GM04504 (cell line): ENCODE measurements at places on chromosomes 6 and 20.

- no peak for DNase-seq
Observed at GRCh38 chr6:108027594-108027993, 46.9 kb downstream of the OSTM1 start.

GRCh38 chr6:158408552-158409130, 96.4 kb downstream of the TULP4 start:
- DNase-seq = peak; percentile 47

- DNase-seq = no peak
Observed at GRCh38 chr6:148069256-148069655, 273.4 kb upstream of the SASH1 start.

DNA sequence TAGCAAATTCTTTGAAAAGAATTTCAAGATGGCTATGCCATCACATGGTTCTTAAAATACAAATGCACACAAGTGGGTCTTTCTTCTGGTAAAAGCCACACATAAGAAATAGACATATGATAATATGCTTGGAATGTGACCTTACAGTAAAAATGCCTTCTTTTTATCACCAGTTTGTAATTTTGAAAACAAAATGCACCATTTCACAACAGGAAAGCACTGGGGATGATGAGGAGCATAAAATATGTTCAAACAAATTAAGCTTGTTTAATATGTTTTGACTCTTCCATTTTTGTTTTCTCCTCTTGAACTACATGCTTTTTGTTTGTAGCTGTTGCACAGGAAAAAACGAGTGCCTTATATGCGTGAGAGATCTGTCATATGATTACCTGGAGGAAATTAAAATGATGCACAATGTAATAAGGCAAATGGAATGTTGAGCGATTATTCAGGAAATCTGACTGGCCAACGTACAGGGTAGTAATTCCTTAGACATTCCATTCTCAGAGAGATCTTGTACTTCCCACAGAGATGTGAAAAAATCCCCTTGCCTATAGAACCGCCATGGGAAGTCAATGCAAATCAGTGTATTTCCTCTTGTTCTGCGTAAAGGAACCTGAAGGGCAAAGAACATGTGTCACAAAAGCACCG, 911.6 kb downstream of the TFAP2A start:
- no peak for DNase-seq

- no peak for DNase-seq
Observed at GRCh38 chr6:105786449-105786848, 299.7 kb upstream of the PRDM1 start.
